Mesothelial cell of epicardium (in vitro differentiated cells): ENCODE measurements at places on chromosomes 3 and 15.

DNA sequence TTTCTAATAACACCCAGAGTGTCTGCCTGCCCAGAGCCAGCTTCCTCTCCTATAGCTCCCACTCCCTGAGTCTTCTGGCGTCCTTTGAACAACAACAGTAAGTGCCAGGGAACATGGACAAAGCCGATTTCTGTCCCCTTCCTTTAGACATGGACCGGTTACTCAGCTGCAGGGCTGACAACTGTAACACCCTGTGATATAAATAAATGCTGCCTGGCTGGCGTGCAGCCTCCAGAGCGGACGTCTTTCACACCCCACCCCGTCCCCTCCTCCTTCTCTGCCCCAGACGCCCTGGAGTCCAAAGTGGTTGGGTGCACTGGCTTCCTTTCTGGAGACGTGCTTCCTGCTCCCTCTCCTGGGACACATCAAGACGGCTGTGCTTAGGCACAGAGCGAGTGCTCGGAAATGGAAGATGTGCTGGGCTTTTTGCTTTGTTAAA lies 281.9 kb upstream of the LRRFIP2 start:
- H3K36me3 ChIP-seq: no peaks in the 10 kb centered on the region
- H3K27me3 ChIP-seq: peaks cover 47% of the 10 kb centered on the region
- H3K4me3 ChIP-seq: no peak overlapping the region

DNA sequence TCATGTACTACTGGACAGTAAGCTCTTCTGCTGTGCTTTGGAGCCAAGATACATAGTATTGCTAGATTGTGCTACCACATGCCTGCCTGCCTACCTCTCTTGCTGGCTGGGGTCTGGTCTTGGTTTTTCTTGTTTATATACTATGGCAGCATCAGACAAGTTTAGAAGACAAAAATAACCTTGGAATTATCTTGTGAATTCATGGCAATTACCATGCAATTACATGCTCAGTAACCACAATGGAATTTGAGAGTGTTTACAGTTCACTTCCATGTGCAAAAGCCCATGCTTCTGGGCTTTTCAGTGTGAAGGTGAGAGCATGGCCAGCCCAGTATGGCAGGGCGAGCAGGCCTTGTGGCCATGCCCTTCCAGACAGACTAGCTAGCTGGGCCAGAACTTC lies 48.0 kb upstream of the C15orf61 start:
- H3K4me3 ChIP-seq: no peak overlapping the region
- no peak overlapping the region for H3K27ac ChIP-seq
- no peak for DNase-seq
- no peaks in the 10 kb centered on the region for H3K36me3 ChIP-seq
- peaks cover 8% of the 10 kb centered on the region for H3K4me1 ChIP-seq

DNA sequence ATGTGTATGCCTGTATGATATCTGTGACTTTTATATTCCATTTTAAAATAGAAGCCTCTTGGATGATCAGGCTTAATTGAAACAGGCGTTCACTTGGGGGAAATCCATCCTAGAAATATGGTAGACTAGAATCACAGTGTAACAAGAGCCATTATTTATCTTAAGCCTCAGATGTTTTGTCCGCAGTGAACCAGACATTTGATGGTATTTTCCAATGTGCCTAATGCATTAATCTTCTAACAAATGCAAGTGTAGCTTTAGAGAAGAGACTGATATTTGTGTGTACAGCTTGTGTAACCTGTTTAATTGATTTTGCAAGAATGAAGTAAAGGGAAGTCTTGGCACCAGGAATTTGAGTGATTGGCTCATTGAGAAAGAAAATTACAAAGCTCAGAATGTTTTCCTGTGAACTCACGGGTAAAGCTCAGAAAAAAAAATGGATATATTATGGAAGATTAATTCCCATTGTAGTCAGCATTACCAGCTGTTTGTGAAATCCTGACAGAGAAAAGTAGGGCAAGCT lies 155.7 kb downstream of the SV2B start:
- no peaks in the 10 kb centered on the region for H3K36me3 ChIP-seq
- no peak overlapping the region for H3K4me3 ChIP-seq
- no peak overlapping the region for H3K27ac ChIP-seq
- H3K27me3 ChIP-seq: peaks cover 66% of the 10 kb centered on the region
- DNase-seq: no peak

- no peak overlapping the region for H3K27ac ChIP-seq
- H3K36me3 ChIP-seq: no peaks in the 10 kb centered on the region
- DNase-seq: no peak
- H3K4me3 ChIP-seq: no peak overlapping the region
- H3K27me3 ChIP-seq: no peaks in the 10 kb centered on the region
These were observed 52.1 kb downstream of the TFDP2 start for GRCh38 chr3:142097099-142097843.

DNA sequence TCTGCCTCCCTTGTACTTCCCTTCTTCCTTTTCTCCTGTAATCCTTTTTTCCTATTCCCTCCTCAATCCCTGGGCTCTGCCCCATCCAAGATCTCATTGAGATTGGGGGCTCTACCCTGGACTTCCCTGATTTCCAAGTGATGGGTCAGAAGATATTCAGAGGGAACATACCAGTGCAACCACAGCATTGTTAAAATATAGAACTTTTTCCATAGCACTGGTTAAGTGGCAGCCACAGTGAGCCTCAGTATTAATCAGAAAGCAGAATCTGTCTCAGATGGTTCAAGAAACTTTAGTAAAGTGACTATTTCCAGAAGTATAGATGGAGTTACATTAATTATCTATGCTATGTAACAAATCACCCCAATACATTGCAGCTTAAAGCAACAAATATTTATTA lies 18.7 kb upstream of the SCN10A start:
- H3K4me1 ChIP-seq: peaks cover 9% of the 10 kb centered on the region
- H3K36me3 ChIP-seq: no peaks in the 10 kb centered on the region
- no peak for DNase-seq
- no peak overlapping the region for H3K4me3 ChIP-seq
- H3K27ac ChIP-seq: no peak overlapping the region

GRCh38 chr15:70827721-70828120 lies 26.2 kb downstream of the LARP6 start:
- H3K27ac ChIP-seq: no peak overlapping the region
- H3K4me3 ChIP-seq: no peak overlapping the region
- H3K27me3 ChIP-seq: no peaks in the 10 kb centered on the region
- DNase-seq: peak; percentile 14
- H3K36me3 ChIP-seq: peaks cover 15% of the 10 kb centered on the region

GRCh38 chr3:70979983-70980645 lies 603.4 kb downstream of the FOXP1 start:
- no peak for DNase-seq
- H3K4me1 ChIP-seq: peaks cover 63% of the 10 kb centered on the region
- no peak overlapping the region for H3K4me3 ChIP-seq
- H3K36me3 ChIP-seq: peaks cover 23% of the 10 kb centered on the region

DNA sequence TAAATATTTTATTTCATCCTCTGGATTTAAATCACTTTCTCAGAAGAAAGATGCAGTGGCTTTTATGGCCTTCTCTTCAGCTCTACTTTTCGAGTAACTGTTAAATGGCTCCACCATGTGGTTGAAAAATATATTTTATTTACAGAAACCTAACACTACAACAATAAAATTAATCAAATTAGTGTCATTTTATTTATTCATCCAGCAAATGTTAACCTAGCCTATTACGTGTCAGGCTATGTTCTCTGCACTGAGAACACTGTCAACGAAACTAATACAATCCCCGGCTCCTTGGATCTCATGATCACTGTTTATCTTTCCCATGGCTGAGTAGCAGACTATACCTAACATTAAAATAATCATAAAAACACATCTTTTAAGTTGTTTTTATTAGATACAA lies 148.0 kb upstream of the OSTN start:
- no peak overlapping the region for H3K27ac ChIP-seq
- no peak overlapping the region for H3K4me3 ChIP-seq
- H3K36me3 ChIP-seq: no peaks in the 10 kb centered on the region
- H3K4me1 ChIP-seq: peaks cover 3% of the 10 kb centered on the region

- H3K27ac ChIP-seq: no peak overlapping the region
- H3K4me3 ChIP-seq: no peak overlapping the region
- H3K27me3 ChIP-seq: no peaks in the 10 kb centered on the region
- no peaks in the 10 kb centered on the region for H3K36me3 ChIP-seq
These were observed 11.4 kb upstream of the SLC6A6 start for GRCh38 chr3:14391033-14391432.

DNA sequence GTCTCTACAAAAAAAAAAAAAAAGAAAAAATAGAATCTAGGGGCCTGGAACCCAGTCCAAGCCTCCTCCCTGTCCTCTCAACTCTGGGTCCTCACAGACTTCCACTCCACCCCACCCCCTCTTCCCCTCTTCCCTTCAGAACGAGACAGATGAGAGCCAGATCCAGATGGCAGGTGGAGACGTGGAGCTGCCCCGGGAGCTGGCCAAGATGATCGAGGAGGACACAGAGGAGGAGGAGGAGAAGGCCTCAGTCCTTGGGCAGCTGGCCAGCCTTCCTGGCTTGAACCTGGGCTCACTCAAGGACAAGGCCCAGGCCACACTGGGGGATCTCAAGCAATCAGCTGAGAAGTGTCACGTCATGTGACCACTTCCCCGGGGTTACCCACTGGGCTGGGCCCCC lies 3.6 kb downstream of the CPLX3 start:
- H3K36me3 ChIP-seq: no peaks in the 10 kb centered on the region
- H3K27me3 ChIP-seq: peaks cover 56% of the 10 kb centered on the region
- H3K27ac ChIP-seq: no peak overlapping the region
- H3K4me1 ChIP-seq: peaks cover 2% of the 10 kb centered on the region
- no peak overlapping the region for H3K4me3 ChIP-seq

GRCh38 chr15:48031973-48032372 lies 88.8 kb upstream of the SLC24A5 start:
- no peak for DNase-seq
- no peaks in the 10 kb centered on the region for H3K36me3 ChIP-seq
- no peak overlapping the region for H3K27ac ChIP-seq
- H3K4me1 ChIP-seq: peaks cover 9% of the 10 kb centered on the region
- no peak overlapping the region for H3K4me3 ChIP-seq

DNA sequence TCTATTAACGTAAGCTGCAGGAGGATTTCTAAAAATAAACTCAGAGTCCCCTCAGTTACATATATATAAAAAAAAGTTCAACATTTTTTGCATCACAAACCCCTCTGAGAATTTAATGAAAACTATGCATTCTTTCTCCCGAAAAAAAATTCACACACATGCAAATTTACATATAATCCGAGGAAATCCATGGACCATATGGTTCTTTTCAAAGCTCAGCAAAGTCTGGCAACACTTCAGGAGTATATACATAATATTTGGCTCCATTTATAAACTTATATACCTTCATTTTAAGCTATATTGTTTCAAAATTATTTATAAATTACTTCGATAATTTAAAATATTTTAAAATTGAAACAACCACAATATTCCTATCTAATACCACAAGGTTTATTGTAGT lies 140.7 kb upstream of the PLXND1 start:
- H3K27ac ChIP-seq: no peak overlapping the region
- peaks cover 23% of the 10 kb centered on the region for H3K4me1 ChIP-seq
- H3K4me3 ChIP-seq: no peak overlapping the region
- no peaks in the 10 kb centered on the region for H3K27me3 ChIP-seq
- no peak for DNase-seq

GRCh38 chr15:80618685-80619400 lies 76.3 kb upstream of the ABHD17C start:
- no peak overlapping the region for H3K4me3 ChIP-seq
- no peak for DNase-seq
- H3K4me1 ChIP-seq: peaks cover 42% of the 10 kb centered on the region
- no peak overlapping the region for H3K27ac ChIP-seq

DNA sequence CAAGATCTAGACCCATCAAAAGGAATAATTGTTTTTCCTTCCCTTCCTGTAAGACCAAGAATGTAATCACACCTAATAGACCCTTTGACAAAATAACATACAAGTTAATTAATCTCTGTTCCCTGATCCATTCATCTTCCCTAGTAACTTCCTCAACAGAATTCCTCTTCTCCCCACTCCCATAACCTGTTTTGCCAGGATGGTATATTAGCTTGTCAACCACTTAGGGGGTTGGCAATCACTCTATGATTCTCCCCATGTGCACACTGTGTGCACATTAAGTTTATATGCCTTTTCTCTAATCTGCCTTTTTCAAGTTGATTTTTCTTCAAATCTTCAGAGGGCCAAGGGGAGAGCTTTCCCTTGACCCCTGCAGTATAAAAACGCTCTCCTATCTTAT lies 2.7 kb upstream of the ATP11B start:
- no peak overlapping the region for H3K27ac ChIP-seq
- peaks cover 11% of the 10 kb centered on the region for H3K27me3 ChIP-seq
- peaks cover 25% of the 10 kb centered on the region for H3K4me1 ChIP-seq
- no peaks in the 10 kb centered on the region for H3K36me3 ChIP-seq
- no peak overlapping the region for H3K4me3 ChIP-seq
- DNase-seq: no peak

GRCh38 chr3:124599779-124600693 lies 130.2 kb upstream of the UMPS start:
- no peak overlapping the region for H3K4me3 ChIP-seq
- H3K36me3 ChIP-seq: no peaks in the 10 kb centered on the region
- peak overlapping the region; percentile 28 for H3K27ac ChIP-seq
- peaks cover 36% of the 10 kb centered on the region for H3K4me1 ChIP-seq
- DNase-seq: no peak

- no peaks in the 10 kb centered on the region for H3K27me3 ChIP-seq
- peaks cover 7% of the 10 kb centered on the region for H3K36me3 ChIP-seq
- peak overlapping the region; percentile 75 for H3K27ac ChIP-seq
- DNase-seq: no peak
- peaks cover 21% of the 10 kb centered on the region for H3K4me1 ChIP-seq
These were observed 270.9 kb downstream of the FHIT start for GRCh38 chr3:60980342-60980692.

DNA sequence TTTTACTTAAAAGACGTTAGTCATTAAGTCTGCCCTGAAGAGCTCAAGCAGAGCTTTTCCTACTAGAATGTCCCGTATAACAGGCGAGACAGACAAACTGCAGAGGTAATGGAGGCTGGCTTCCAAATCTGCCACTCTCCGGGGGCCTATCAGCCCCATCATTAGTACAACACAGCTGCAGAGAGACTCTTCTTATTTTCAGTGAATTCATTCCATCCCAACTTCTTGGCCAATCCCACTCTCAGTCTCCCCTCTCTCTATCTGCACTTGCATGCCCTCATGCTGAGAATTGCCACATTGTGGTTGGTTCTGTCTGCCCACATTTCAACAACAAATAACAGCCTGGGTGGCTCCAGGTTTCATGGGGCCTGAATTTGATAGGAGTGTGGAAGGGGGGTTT lies 412.7 kb downstream of the ERC2 start:
- no peak overlapping the region for H3K4me3 ChIP-seq
- H3K4me1 ChIP-seq: peaks cover 30% of the 10 kb centered on the region
- H3K27me3 ChIP-seq: no peaks in the 10 kb centered on the region
- no peak for DNase-seq
- H3K36me3 ChIP-seq: no peaks in the 10 kb centered on the region

DNA sequence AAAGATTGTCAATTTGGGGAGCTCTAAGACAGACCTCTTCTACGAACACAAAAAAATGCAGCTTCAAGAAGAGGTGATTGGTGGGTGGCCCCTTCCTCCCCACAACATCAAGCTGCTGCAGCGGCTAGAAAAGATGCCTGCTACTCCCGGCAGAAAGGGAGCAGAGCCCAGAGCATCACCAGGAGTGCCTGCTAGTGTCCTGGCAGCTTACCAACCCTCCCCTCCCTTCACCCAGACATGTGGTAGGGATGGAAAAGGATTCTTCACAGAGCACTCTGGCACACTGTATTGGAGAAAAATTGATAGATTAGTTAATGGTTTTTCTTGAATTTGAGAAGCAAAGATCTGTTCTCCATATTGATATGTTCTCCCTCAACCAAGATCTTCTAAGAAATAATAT lies 10.8 kb downstream of the IP6K1 start:
- no peak overlapping the region for H3K4me3 ChIP-seq
- no peak overlapping the region for H3K27ac ChIP-seq
- H3K36me3 ChIP-seq: peaks cover 14% of the 10 kb centered on the region

- no peak overlapping the region for H3K4me3 ChIP-seq
- no peaks in the 10 kb centered on the region for H3K36me3 ChIP-seq
- DNase-seq: no peak
These were observed 259.2 kb downstream of the CPNE4 start for GRCh38 chr3:131775650-131776049.
